Dermis microvascular lymphatic vessel endothelial cell (primary cell): ENCODE measurements at places on chromosomes 1 and 21.
A peak's percentile ranks its signal among the peaks of the same experiment; 100 is the strongest.

DNA sequence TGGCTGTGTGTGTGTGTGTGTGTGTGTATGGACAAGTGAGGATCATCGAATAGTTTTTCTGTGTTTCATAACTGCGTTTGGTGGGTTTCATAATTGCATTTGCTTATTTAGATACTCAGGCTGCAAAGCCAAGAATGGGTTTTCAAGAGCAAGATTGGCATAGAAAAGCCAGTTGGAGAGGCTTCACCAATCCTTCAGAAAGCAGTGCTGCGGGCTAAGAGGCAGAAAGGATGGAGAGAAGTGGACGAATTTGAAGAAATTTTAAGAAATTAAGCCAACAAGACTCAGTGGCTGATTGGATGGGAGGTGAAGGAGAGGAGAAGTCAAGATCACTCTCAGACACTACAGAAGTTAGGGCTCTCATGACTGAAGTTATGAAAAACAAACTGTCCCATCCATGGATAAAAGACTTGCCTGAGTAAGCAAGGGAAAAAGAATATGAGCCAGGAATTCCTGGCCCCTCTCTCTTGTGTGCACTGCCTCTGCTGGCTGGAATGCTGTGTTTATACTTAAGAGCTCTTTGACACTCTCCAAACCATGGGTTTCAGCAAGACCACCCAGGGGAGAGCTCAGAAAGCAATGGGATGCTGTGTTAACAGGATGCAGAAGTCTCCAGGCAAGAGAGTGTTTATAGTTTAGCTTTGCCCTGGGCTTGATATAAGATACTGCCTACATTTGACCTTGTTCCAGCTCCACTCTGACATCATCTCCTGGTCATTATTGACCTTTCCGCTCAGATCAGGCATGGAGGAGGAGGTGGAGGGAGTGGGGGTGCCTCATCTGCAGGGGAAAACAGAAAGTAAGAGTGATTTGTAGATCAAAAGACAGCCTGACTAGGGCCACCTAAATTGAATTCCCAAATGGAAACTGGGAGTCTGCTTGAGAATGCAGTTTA, 232.0 kb upstream of the PLXNA2 start:
- no peak for DNase-seq

GRCh38 chr1:217211486-217211885, 419.4 kb downstream of the GPATCH2 start:
- no peak for DNase-seq

GRCh38 chr1:15056515-15057285, 96.8 kb upstream of the TMEM51 start:
- DNase-seq, result no peak

GRCh38 chr1:187046293-187046692, 217.5 kb downstream of the PLA2G4A start:
- no peak for DNase-seq

- DNase-seq, result no peak
Observed at GRCh38 chr1:110420874-110421793, 13.6 kb upstream of the LAMTOR5 start.

DNA sequence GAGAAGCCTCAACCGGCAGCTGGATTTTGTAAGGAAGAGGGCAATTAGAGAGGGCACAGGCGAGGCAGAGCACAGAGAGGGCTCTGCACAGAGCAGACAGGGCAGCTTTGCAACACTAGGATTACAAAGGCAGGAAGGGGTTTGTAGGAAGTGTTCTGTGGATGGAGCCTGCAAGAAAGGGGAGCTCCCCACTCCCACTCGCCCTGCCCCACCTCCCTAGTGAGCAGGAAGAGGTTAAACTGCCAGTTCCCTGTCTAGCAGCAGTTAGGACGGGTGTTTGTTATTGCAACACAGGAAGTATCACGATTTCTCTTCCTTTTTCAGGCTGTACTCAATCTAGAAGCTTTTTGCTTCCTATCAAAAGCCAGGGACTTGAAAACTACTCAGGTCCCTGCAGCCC, 63.3 kb upstream of the LRRC8D start:
- peak; percentile 81 for DNase-seq

- no peak for DNase-seq
Observed at GRCh38 chr1:12490532-12491142, 127.4 kb downstream of the DHRS3 start.

DNA sequence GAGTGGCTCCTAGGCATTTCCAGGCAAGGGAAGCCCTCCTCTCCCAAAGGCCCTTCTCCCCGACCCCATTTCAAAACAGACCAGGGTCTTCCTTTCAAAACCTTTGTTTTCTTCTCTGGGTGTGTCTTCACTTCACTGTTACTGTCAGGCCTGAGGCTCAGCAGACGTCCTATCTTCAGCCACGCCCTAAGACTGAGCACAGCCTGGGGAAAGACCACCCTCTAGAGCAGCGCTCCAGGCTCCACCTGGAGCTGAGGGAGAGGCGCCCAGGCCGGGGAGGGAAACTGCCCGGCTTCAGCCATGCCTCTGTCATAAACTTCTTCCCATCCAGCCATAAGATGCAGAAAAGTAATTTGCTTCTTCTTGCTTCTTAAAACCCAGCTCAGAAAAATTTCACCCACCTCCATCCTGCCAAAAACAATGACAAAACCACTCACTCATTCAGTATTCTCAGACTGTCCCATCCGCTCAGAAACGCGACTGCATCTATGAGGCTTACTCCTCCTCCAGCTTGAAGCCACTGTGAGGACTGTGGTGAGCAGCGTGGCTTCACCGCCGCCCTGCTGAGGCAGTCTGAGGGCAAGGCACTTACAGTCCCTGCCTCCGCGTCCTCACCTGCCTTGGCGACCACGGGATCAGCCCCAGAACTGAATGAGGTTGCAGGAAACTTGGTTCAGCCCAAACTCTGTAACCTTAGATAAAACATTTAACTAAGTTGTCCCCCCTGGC, 36.1 kb downstream of the VN1R5 start:
- DNase-seq, result no peak

DNA sequence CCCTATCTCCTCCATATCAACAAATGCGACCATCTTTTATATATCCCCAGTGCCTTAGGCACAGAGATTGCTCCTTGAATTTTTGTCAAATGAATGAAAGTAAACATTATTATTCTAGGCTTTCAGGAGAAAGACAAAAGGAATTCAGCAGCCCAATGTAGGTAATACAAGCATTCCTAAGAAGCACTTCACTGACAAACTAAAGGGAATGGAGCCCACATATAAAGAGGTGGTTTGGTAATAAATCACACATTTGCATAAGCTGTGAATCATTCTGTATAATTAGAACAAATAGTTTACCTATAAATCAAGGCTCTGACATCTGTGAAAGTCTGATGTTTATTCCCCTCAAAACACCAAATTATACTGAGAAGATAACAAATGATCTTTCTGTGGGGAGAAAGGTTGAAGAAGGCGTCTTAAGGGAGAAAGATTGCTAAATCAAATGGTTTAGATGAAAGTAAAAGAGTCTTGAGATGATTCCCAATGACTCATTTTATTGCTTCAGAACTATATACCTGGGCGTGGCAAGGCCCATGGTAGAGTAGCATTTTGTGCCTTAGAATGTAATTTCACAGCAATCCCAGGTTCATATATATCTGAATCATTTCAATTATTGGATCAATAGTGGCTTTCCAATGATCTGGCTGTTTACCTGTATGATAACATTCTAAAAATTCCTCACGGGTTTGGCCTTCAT, 558.1 kb downstream of the AGBL4 start:
- DNase-seq, result no peak

DNA sequence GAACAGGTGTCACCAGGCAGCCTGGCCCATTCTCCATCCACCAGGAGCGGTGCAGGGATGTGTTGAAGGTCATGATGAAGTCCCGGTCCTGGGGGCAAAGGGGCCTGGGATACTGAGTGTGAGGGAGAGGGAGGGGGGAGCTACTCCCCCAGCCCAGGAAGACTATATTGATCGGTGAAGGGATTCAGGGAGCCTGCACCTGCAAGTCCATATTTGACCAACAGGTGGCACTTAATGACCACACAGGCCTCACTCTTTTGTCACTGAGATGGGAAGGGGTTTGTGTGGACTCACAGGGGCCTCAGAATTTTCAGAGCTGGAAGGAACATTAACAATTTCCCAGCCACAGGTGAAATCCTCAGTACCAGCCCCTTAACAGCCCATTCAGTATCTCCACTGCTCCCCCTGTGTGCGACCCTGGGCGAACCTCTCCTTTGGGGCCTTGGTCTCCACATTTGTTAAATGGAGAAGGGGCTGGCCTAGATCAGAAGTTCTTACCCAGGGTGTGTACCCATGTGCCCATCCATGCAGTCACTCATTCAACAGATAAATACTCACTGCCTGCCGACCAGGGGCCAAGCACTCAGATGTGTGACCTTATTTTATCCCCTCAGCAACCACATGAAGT, 55.6 kb downstream of the NKAIN1 start:
- DNase-seq, result peak; percentile 39

DNA sequence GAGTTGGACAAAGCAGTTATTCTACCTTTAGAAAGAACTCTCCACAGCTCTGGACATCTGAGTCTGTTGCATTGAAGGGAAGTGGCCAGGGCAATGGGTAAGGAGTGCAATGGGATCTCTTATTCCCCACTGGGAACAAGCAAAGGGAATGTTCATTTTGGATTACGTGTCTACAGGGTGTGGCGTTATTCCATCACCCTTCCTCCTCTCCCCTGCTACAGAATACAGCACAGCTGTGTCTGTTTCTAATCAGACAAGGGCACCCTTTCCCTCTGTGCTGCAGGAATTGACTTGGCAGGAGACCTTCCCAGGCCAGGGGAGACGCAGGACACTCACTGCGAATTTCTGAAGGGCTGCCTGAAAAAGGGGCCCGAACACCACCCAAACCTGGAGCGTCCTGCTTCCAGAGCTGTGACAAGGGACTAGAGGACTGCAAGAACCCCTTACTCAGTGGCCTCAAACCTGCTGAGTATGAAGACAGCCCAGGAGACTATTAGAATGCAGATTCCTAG, 163.6 kb upstream of the RAB4A start:
- no peak for DNase-seq

DNA sequence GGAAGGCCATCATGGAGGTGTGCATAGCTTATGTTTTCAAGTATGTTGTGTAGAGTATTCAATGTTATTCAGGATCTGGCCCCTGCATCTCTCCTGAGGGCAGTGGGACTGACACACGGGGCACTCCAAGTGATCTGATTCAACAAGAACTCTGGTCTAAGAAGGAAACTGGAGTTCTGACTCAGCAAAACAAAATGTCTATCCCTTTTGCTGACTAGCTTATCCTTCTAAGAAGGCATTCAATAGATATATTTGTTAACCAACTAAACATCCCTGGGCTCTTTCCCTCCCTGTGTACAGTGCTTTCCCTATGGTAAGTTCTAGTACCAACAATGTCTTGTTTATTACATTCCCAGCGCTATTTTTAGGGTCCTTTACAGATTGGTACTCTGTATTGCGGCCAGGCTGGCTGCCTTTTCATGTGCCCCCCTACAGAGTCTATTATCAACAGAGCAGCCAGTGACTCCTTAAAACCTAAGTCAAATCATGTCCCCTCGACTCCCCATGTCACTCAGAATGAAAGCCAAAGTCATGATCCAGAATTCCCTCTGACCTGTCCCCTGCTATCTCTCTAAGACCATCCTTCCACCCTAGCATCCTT, 304.9 kb downstream of the KCNH1 start:
- no peak for DNase-seq

DNA sequence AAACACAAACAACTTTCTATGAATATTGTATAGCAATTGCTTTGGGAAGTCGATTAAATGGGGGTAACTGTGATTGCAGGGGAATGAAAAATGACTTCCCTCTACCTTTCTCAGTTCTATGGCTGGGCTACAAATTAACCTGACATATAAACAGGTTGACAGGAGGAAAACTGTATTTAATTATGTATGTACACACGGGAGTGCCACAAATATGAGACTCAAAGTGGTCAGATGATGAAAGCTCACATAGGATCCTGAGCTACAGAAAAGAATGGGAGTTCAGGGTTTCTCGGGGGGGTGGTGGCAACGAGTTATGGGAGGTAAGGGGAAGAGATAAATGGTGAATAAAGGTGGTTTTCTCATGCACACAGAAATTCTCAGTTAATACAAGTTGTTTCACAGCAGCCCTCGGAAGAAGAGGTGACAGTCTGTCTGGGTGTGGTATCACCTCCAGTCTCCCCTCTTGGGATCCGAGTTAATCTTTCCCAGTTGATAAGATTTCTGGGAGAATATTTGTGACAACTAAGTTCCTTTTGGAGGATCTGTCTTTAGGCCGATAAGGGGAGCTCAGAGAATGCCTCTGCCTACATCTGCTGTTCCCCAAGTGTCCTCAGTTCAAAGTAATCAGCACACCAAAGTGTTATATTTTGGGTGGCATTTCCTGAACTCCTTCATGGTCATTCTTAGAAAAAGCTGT, 26.3 kb downstream of the GADD45A start:
- no peak for DNase-seq

- DNase-seq, result no peak
Observed at GRCh38 chr21:38992737-38993136, 187.0 kb downstream of the ETS2 start.

DNA sequence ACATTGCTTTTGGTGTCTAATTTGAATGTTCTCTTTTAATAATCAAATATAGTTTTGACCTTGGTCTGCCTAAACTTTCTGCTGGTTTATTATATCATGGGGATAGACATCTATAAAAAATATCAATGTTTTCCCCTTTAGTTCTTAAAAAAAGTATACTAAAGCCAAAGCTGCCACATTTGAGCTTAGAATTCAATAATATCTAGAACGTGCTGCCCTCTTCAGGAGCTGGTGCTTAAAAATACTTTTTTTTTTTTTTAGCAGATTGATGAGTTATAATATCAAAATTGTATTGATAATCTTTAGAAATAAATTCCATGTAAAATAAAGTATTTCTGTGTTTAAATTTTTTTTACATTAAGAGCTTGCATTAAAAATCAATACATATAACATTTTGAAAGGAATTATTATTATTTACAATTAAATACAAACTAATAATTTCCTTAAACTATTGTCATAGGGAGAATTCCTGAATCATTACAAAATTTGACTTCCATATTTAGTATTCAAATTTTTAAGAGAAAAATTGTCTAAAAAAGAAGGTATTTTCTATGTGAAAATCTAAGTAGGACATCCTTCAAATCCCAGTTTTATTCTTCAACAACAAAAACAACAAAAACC, 40.1 kb upstream of the ADGRL2 start:
- DNase-seq, result peak; percentile 52

DNA sequence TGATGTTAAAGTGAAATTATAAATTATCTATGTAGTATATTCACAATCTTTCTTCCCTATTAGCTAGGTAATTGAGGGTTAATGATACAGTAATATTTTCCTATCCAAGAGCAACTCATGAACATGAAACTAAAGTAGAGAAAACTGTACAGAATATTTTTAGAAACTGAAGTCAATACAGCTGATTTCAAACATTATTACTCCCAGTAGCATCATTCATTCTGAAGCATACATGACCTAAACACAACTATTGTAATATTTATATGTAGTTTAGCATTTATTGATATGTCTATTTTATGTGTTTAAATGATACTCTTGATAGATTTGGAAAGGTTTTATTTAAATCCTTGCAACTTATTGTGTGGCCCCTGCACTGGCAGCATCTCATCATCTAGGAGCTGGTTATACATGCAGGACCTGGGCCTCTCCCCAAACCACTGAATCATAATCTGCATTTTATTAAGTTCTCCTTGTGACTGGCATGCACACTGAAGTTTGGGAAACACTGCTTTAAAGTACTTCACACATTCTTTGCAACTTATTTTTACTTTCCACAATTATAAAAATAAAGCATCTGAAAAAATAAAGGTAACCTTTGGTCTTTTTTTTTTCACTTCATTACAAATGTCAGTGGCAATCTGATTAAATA, 199.9 kb downstream of the LRRC40 start:
- DNase-seq, result no peak
